B cell (primary cell): ENCODE measurements at places on chromosomes 1 and 21. TPM values are rescaled to one million over a fixed set of nuclear protein-coding genes. Genes with fewer than 3 reads are reported as not detected.

The RGS8 gene
- not detected in 2 replicates for total RNA-seq

DNA sequence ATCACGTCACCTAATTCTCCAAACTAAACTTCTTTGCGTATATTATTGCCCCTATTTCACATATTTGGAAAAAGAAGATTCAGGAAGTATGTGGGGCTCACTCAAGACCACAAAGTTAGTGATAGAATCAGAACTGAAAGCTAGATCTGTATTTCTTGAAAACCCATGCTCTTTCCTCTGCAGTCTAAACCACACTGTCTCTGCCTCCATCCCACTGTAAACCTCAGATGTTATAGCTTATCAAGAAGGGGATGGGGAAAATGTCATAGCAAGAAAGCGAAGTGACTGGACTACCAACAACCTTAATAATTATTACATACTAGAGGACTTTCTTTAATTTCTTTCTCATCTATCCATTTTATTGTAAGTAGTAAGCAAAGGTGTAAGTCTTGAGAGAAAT, 257.7 kb upstream of the SGIP1 start:
- DNase-seq, result no peak

- no peak for DNase-seq
Observed at GRCh38 chr1:170593173-170594011, 61.4 kb downstream of the GORAB start.

GRCh38 chr1:234111458-234112142, 207.1 kb downstream of the SLC35F3 start:
- no peak for DNase-seq

- no peak for DNase-seq
Observed at GRCh38 chr1:150876119-150876454, 312 bp downstream of the ARNT start.

The SPRR1B gene
- not detected in 2 replicates for total RNA-seq

GRCh38 chr1:173341307-173341706, 134.2 kb upstream of the TNFSF4 start:
- no peak for DNase-seq

The CDA gene
- not detected in 2 replicates for total RNA-seq

- DNase-seq, result peak; percentile 57
Observed at GRCh38 chr1:36359911-36360550, 25.7 kb downstream of the STK40 start.

DNA sequence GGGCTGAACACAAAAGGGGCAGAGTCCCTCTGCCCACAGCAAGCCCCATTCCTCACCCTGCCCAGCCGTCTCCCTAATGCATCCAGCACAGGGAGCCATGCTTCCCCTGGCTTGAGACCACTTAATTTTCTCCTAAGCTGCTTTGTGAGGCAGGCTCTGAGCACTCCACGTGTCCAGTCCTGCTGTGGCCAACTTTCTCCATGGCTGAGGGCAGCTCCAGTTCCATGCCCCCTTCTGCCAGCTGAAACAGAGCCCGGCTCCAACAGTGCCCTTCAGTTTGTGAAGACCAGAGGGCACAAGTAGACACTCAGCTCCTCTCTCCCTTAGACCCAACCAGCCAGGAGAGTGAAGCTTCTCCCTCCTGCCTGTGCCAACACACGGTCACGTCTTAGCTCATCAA, 33.8 kb downstream of the PLEKHA6 start:
- no peak for DNase-seq

DNA sequence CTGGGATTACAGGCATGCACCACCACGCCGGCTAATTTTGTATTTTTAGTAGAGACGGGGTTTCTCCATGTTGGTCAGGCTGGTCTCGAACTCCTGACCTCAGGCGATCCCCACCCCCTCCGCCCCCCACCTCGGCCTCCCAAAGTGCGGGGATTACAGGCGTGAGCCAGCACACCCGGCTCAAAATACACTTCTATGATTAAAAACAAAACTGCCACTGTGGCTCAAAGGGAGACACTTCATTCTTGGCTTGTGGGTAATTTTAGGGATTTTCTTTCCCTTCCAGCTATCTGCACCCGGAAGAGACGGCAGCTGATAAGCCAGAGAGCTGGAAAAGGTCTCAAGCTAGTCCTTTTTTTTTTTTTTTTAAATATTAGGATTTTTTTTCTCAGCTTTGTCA, 24.5 kb downstream of the TMPRSS2 start:
- DNase-seq, result no peak
